ENCODE measurements at places on chromosomes 4 and X. TPM values are rescaled to one million over a fixed set of nuclear protein-coding genes. Genes with fewer than 3 reads are reported as not detected.

DNA sequence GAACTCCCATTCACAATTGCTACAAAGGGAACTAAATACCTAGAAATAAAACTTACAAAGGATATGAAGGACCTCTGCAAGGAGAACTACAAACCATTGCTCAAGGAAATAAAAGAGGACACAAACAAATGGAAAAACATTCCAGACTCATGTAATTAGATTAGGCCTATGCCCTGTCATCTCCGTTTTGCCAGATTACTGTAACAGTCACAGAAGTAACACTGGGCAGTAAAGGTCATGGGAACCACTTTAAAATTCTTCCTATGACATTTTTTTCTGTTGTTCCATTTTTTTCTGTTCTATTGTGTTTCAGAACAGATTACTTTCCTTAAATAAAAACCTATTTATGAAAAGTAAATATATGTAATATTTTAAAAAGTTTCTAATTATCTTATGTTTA lies 199.4 kb upstream of the CENPE start:
- no peak for DNase-seq

- no peak for DNase-seq
Measured at GRCh38 chrX:25296850-25297249, 281.1 kb upstream of the ARX start.

- DNase-seq: no peak
Measured at GRCh38 chr4:41432219-41432618, 105.7 kb upstream of the LIMCH1 start.

Gene CCDC120
- 12.0 TPM for total RNA-seq

Gene TLR10
- total RNA-seq: not detected
